ENCODE measurements at places on chromosomes 6 and 20.
A peak's percentile ranks its signal among the peaks of the same experiment; 100 is the strongest.

GRCh38 chr6:135088818-135089809 lies 34.5 kb upstream of the HBS1L start:
- DNase-seq, result peak; percentile 9

DNA sequence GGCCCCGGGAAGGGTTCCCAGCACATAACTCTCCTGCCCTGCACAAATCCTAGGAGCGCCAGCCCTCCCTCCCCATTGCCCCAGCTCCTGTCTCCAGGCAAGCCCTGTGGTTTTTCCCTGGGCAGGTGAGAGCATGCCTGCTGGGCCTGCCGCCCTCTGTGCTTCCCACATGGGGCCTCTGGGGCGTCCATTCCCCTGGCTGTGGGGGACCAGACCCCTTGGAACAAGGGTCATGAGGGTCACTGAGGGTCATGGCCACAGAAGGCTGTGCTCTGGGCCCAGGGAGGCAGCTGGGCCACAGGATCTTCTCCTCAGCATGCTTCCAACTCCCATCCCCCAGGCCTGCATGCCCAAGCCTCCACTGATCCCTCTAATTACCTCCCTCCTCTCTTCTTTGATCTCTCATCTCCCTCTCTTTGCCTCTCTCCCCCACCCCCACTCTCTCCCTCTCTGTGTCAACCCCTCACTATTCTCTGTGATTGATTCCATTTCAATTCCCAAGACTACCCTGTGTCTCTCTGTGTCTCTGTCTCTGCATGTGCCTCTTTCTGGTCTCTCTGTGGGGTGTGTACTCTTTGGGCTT lies 6.1 kb downstream of the MDFI start:
- DNase-seq, result peak; percentile 59

- DNase-seq, result no peak
These were observed 508 bp downstream of the NOP56 start for GRCh38 chr20:2652724-2653555.

- no peak for DNase-seq
These were observed 391.9 kb downstream of the CD109 start for GRCh38 chr6:74087899-74088298.

DNA sequence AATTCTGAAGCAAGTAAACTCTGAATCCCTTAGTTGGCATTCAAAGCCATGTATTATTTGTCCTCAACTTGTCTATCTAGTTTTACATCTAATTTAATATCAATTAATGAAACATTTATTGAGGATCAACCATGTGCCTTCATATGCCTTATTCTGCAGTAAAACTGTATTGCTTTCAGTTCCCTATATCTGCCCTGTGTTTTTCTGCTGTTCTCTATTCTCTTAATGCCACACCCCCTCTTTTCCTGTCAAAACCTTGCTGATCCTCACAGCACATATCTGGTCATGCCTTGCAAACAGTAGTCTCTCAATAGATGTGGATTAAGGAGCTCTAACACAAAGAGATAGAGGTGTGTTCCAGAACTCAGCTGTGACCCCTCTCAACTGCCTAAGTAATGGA lies 2.0 kb downstream of the FIG4 start:
- DNase-seq, result no peak

- no peak for DNase-seq
These were observed 6.2 kb downstream of the SLC9A8 start for GRCh38 chr20:49818816-49819215.

- DNase-seq, result no peak
These were observed 187.2 kb downstream of the FOXC1 start for GRCh38 chr6:1796706-1797529.

- DNase-seq, result no peak
These were observed 133.9 kb upstream of the MYLIP start for GRCh38 chr6:15994814-15995459.

DNA sequence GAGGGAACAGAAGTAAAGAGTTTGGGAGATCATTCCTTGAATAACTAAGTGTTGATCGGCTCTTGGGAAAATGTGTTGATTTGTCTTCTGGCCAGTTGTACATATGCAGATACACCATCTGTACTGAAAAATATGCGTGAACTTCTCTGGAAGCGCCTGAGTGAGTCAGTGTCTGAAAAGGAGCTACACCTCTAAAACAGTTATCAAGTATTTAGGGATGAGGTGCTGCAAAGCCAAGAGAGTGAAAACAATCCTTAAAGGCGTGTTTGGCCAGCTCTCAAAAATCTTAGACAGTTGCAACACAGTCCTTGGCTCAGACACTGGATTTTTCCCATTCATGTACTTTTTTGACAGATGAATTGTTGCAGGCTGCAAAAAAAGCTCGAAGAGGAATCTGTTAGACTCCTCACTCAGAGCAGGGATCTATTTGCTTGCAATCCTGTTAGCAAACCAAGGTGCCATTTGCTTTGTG lies 61.3 kb downstream of the BMP6 start:
- no peak for DNase-seq

DNA sequence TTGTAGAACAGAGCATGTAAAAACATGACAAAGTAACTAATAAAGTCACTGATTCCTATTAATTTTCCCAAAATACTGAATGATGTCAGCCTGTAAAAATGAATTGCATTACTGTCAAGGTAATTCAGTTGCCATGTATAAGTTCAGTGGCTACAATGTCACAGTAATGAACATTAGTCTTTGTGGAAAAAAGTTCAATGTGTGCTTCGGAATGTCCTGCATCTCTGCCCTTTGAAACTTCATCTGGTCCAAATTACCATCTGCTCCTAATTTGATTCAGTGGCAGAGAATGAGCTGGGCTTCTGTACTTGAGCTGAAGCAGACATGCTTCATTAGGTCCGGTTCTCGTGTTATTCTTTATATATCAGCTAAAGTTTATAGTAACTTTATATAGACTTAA lies 567.4 kb downstream of the COL12A1 start:
- no peak for DNase-seq

GRCh38 chr20:23879811-23880374 lies 345 bp upstream of the CST5 start:
- DNase-seq, result no peak

DNA sequence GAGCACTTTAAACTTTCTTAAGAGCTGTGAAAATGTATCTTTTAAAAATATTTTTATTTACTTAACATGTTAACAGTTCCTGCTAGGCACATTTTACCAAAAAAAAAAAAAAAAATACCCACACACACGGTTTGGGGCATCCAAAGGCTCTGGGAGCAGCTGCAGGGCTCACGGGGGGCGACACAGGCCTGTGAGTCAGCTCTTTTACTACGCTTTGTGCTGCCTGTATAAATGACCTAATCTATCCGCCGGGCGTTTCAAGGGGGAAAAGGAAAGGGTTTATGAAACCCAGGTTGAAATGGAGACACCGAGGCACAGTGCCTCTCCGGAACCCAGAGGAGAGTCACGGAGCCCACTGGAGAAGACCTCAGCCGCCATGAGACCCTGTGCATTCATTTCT lies 40.4 kb downstream of the DLL1 start:
- DNase-seq, result no peak

GRCh38 chr6:44423306-44423705 lies 35.8 kb downstream of the CDC5L start:
- no peak for DNase-seq

DNA sequence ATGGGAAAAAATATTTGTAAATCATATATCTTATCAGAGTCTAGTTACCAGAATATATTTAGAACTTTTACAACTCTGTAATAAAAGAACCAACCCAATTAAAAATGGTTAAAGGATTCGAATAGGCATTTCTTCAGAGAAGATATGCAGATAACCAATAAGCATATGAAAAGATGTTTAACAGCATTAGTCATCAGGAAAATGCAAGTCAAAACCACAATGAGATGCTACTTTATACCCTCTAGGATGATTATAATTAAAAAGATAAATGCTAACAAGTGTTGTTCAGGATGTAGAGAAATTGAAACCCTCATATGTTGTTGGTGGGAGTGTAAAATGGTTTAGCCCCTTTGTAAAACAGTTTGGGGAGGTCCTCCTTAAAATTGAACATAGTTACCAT lies 94.1 kb downstream of the LRRC1 start:
- DNase-seq, result no peak

GRCh38 chr6:42030585-42031506 lies 19.5 kb upstream of the TAF8 start:
- DNase-seq, result no peak

- no peak for DNase-seq
These were observed 12.1 kb upstream of the WTAP start for GRCh38 chr6:159715166-159715565.

- DNase-seq, result no peak
These were observed 492.0 kb upstream of the SULF2 start for GRCh38 chr20:48277266-48277665.

DNA sequence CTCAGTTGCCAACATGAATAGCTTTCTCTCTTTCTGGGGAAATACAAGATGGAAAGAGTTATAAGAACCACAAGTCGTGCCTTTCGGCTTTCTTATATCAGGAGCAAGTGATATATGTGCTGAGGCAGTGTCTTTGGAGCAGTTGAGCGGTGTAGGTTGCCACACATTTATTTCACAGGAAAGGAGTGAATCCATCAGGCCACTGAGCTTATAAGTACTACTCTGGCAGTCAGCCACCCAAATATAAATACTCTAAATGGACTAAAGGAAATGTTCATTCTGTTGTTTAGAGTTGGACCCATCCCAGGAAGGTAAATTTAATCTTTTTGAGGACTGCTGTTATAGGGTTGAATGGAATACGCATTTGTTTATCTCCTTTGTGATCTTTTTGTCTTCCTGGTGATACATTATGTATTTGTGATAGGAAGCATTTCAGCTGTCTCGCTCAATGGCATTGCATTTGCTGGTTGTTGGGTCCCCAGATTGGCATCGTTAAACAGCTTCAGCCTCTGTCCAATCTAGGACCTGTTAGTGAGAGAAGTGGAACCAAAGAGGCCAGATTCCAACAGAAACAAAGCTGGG lies 139.7 kb downstream of the SOBP start:
- no peak for DNase-seq

DNA sequence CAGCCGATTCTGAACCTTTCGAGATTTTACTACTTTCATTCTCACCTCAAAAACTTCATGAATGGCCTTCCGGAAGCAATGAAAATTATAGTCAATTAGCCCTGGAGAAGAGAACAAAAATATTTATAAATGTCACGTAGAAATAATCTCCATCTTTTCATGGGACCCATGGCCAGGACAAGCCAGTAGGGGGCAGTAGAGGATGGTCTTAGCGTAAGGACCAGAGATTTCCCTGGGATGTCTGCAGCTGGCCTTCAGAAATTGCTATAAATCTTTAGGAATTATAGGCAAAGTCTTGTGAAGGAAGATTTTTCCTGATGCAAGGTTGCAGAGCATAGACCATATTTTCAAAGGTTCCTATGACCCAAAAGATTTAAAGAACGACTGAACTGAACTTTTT lies 15.6 kb upstream of the UBE2J1 start:
- peak; percentile 69 for DNase-seq

DNA sequence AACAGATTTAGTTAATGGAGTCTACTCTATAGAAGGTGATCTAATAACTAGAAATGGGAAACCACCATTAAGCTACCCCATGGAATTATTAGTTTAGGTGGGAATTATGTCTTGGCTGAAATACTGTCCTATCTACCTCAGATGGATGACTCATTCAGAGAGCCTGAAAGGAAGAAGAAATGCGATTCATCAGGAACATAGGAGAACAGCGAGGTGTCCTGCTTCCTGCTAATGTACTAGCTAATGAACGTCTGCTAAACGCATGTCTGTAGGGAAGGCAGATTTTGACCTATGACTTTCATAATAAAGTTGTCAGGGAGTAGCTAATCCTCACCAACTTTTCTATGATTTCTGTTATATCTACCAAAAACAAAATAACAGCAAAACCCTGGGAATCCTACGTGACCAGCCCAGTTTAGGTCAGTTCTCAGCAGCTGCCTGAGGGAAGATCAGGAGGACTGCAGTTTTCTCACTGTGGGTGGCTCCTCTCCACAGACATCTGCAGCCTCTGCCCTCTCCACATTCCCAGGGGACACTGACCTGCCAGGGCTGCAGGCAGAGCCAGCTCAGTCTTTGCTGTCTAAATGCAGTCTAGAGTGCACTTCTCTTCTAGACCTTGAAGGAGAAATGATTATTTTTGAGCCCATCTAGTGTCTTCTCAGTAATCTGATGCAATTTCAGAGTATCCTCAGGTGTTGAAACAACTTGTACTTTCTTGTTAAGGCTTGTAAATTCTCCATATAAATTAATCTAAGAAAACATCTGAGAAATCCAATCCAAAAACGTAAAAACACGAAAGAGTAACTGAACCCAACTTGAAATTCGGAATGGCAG lies 18.1 kb upstream of the SFT2D1 start:
- no peak for DNase-seq

DNA sequence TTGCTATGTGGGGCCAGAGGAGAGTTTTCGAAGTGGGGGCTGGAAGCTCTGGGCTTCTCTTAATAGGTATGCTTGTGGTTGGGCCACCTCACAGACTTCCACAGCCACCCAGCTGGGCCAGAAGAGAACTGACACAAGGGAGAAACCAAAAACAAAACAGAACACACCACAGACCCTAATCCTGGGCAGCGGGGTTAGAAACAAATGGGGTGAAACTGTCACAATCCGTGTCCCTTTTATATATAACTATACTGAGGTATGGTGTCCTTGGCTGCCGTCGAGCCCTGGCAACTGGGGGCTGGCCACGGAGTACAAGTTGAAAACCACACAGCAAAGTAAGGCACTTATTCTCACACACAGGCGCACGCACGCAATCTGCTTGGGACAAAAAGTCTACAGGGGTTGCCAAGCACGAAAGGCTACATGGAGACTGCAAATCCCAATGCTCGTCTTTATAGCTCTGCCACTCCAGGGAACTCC lies 78.3 kb downstream of the TRAM2 start:
- no peak for DNase-seq

DNA sequence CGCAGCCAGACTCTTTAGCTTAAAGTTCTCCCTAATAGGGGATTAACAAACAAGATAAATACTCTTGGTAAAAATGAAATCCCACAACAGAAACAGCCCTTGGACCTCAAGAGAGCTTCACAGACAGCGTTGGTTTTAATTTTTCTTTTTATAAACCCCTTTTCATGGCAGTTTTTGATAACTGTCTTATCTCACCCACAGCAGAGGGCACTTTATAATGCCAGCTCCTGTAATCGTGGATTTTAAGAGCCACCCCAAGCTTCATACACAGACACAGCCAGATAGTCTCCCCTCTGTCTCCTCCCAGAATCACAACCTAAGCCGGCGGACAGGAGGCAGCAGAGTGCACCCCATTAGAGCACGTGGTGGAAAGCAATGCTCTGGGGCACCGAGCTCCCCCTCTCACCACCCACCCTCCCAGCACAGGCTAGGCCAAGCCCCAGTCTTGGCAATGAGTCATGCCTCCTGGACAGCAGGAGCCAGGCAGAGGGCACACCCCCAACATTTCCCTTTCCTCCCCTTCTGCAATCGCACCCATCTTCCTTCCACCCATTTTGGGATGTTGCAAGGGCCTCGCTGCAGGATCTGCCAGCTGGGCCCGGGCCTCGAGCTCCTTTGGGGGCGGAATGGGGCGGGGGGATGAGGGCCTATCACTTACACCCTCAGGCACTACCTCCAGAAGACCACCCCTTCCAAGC lies 2.4 kb downstream of the JAG1 start:
- DNase-seq, result peak; percentile 59

- DNase-seq, result peak; percentile 24
These were observed 13.1 kb downstream of the PKIB start for GRCh38 chr6:122623279-122623678.

GRCh38 chr6:37204014-37204751 lies 34.2 kb downstream of the PIM1 start:
- DNase-seq, result no peak

GRCh38 chr6:81562169-81562568 lies 190.3 kb downstream of the TENT5A start:
- DNase-seq, result peak; percentile 19
